ENCODE measurements at places on chromosomes 5 and 9. TPM values are rescaled to one million over a fixed set of nuclear protein-coding genes. Genes with fewer than 3 reads are reported as not detected.
A peak's percentile ranks its signal among the peaks of the same experiment; 100 is the strongest.

Gene HMCN2
- polyA plus RNA-seq = 8.3 TPM

Gene BARX1
- 0.79 TPM for polyA plus RNA-seq

DNA sequence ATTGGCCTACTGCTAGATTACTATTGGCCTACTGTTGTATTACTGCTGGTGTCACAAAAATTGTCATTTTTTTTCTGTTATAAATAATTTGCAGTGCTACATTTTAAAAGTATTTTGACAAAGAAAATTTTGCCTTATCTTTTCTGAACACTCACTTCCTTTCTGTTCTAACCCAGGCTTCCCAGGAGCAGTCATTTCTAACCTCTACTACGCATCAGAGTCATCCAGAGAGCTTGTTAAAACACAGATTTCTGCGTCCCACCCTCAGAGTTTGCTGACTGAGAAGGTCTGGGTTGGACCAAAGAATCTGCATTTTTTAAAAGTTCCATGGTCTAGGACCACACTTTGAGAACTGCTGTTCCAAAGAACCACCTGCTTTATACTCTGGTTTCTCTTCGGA is 306.1 kb downstream of the GLIS3 start:
- no peak for DNase-seq

GRCh38 chr5:179762079-179762780 is 29.6 kb downstream of the MAML1 start:
- no peak for DNase-seq

DNA sequence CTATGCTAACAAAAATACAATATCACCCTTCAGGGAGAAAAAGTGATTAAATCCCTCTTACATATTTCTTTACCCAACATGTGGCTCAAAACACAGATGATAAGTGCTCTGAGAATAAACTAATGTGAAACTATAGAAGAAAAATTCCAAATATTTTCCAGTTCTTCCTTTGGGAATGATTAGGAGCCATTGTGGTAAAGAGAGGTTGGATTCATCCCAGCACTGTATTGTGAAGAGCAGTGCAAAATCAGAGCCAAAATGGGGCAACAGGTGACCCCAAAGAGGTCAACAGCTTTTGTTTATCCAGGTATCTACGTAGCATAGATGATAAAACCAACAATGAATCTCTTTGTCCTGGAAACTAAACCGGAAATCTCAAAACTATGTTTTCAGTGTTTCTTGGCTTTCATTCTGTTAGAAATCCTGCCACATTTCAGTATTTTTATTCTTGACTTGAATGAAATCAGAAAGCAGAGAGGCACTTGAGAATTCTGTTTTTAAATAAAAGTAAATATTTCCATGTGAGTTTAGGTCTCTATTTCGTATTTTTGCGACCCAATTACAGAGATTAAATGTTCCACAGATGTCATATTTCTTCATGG is 120.4 kb upstream of the FST start:
- DNase-seq = no peak

DNA sequence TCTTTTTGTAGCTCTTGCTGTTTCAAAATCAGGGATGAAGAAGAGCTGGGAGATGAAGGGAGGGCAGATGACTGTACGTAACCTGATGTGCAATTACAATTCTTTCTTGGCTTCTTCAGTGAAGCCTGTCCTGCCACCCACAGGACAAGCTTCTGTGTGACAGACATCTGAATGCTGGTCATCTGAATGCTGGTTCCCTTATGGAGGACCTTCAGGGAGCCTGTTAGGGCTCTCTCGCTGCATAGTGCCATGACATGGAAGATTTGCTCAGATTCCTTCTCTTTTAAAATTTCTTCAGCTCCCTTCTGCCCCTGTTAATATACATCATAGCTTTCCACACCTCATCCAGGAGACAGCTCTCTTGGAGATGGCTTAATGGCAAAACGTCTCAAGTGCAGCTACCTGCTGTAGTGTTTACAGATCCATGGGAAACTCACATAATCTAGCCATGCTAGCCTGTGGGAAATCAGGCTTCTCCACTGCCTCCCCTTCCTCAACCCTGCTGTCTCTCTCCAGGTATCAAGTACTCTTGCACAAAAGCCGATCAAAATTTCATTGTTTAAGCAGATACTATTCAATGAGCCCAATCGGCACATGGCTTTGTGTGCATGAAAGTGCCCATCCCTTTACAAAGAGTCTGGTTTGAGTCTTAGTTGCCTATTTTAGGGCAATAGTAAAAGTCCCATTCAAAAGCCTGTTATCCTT is 134.6 kb downstream of the RAB3C start:
- peak; percentile 54 for DNase-seq

DNA sequence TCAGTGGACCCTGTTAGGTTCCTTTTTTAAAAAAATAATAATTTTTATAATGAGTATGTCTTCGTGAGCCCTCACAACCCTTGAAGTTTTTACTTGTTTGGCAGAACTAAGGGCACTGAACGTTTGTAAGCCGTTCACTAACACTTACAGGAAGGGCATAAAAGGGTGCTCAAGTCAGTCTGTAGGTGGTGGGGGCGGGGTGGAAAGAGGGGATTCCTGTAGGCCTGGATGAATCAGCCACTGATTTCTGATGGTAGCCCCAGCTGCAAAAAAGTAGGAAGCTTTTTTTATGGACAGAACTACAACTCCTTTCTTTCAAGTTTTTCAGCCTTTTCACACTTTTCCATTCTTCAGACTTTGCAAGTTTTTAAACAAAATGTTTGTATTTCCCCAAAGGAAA is 35.8 kb downstream of the PIK3R1 start:
- no peak for DNase-seq

- no peak for DNase-seq
These were observed 9.6 kb downstream of the SLCO4C1 start for GRCh38 chr5:102286476-102286875.

DNA sequence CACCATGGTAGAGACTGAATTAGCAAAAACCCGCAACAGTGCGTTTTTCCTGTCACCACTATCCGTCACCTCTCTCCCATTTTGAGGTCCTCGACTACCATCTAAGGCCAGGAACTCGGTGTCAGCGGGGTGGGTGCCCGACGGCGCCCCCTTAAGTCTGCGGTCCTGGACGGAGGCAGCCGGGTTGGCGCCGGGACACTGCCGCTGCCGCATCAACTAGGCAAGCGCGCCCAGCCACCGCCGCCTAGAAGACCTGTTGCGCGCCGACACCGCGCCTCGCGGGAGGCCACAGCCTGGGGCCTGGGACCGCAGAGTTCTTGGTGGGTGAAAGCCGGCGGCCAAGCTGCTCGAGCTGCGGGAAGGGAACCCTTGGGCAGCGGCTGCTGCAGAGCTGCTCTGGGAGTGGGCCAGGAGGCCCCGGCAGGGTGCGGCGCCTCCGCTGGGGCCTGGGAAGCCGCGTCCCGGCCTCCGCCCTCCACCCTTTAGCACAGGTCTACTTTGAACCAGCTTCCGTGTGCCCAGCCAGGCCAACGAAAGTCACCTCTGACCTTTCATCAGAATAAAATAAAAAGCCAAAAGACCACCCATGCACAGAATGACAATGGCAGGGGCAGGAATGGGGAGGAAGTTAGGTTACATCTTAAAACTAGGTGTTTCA is 3.5 kb downstream of the FOXB2 start:
- DNase-seq = peak; percentile 84
